ENCODE measurements at places on chromosomes 1 and 21.

GRCh38 chr1:171457412-171457811 lies 27.9 kb upstream of the PRRC2C start:
- no peaks in the 10 kb centered on the region for H3K27me3 ChIP-seq
- H3K4me1 ChIP-seq, result peaks cover 7% of the 10 kb centered on the region
- no peak for DNase-seq
- H3K27ac ChIP-seq, result no peak overlapping the region
- H3K4me3 ChIP-seq, result no peak overlapping the region

- no peak for DNase-seq
- H3K27me3 ChIP-seq, result no peaks in the 10 kb centered on the region
- H3K4me1 ChIP-seq, result no peaks in the 10 kb centered on the region
- H3K27ac ChIP-seq, result no peak overlapping the region
- no peaks in the 10 kb centered on the region for H3K36me3 ChIP-seq
Observed at GRCh38 chr1:32309960-32310359, 18.1 kb downstream of the HDAC1 start.

DNA sequence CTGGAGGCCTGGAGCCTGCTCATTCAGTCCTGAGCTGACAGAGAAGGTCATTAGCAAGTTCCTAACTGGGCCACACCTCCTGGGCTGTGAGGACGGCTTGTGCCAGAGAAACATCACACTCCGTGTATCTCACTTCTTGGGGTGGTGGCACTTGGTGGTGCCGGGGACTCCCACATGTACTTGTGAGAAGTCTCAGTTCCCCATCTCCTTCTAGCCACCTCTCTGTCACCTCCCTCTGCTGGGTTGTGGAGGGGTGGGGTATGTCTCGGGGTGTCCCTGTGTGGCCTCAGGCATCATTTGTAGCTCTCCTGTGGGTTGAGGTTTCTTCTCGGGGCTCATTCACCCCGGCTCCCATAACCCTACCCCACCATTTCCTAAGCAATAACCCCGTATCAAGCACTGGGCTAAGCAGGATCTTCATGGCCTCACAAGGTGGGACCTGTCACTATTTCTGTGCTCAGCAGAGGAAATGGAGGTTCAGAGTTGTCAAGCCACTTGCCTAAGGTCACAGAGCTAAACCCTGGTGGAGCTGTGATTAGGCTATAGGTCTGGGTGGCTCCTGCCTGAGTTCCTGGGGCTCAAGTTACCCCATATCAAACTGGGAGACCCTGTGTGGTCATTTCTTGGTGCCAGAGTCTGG lies 62.5 kb downstream of the UBIAD1 start:
- H3K27ac ChIP-seq, result no peak overlapping the region
- DNase-seq, result no peak
- no peaks in the 10 kb centered on the region for H3K27me3 ChIP-seq
- no peak overlapping the region for H3K4me3 ChIP-seq

GRCh38 chr1:207832796-207833195 lies 78.1 kb downstream of the CD34 start:
- peaks cover 19% of the 10 kb centered on the region for H3K4me1 ChIP-seq
- H3K36me3 ChIP-seq, result no peaks in the 10 kb centered on the region
- no peak for DNase-seq
- H3K27me3 ChIP-seq, result no peaks in the 10 kb centered on the region
- no peak overlapping the region for H3K27ac ChIP-seq

- no peaks in the 10 kb centered on the region for H3K36me3 ChIP-seq
- H3K4me3 ChIP-seq, result no peak overlapping the region
- no peak overlapping the region for H3K27ac ChIP-seq
- no peaks in the 10 kb centered on the region for H3K27me3 ChIP-seq
- no peak for DNase-seq
Observed at GRCh38 chr1:179195376-179195775, 34.1 kb downstream of the ABL2 start.

DNA sequence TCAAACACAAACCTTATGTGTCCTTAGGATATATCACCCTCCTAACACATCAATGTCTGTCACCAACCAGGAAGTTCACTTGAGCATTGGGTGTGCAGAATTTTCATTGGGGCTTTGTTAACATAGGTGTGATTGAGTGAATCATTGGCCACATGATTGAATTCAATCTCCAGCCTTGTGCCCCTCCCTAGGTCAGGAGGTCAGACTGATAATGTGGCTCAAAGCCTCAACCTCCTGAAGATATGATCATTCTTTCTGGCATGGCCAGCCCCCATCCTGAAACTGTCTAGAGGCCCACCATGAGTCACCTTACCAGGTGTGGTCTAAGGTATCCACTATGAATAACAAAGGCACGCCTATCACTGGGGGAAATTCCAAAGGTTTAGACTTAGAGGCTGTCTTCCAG lies 90.1 kb downstream of the PKN2 start:
- H3K4me1 ChIP-seq, result peaks cover 46% of the 10 kb centered on the region
- peak overlapping the region; percentile 91 for H3K27ac ChIP-seq
- H3K27me3 ChIP-seq, result no peaks in the 10 kb centered on the region
- no peak overlapping the region for H3K4me3 ChIP-seq
- H3K36me3 ChIP-seq, result no peaks in the 10 kb centered on the region
- peak; percentile 86 for DNase-seq

- H3K4me3 ChIP-seq, result no peak overlapping the region
- H3K4me1 ChIP-seq, result peaks cover 49% of the 10 kb centered on the region
- no peak overlapping the region for H3K27ac ChIP-seq
- H3K27me3 ChIP-seq, result no peaks in the 10 kb centered on the region
- no peaks in the 10 kb centered on the region for H3K36me3 ChIP-seq
Observed at GRCh38 chr1:172487550-172487949, 43.7 kb upstream of the PIGC start.

- H3K27ac ChIP-seq, result no peak overlapping the region
- no peaks in the 10 kb centered on the region for H3K27me3 ChIP-seq
- DNase-seq, result no peak
- no peaks in the 10 kb centered on the region for H3K36me3 ChIP-seq
Observed at GRCh38 chr1:22808186-22808675, 97.6 kb downstream of the EPHB2 start.

DNA sequence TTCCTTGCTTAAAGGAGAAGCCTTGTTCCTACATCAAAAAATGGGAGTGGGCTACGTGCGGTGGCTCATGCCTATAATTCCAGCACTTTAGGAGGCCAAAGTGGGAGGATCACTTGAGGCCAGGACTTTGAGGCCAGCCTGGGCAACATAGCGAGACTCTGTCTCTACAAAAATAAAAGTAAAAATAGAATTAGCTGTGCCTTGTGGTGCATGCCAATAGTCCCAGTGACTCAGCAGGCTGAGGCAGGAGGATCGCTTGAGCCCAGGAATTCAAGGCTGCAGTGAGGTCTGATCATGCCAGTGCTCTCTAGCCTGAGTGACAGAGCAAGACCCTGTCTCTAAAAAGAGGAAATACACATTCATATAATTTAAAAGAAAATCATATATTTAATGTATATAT lies 127.1 kb downstream of the C1orf21 start:
- DNase-seq, result no peak
- no peak overlapping the region for H3K27ac ChIP-seq
- no peaks in the 10 kb centered on the region for H3K27me3 ChIP-seq
- H3K36me3 ChIP-seq, result no peaks in the 10 kb centered on the region

DNA sequence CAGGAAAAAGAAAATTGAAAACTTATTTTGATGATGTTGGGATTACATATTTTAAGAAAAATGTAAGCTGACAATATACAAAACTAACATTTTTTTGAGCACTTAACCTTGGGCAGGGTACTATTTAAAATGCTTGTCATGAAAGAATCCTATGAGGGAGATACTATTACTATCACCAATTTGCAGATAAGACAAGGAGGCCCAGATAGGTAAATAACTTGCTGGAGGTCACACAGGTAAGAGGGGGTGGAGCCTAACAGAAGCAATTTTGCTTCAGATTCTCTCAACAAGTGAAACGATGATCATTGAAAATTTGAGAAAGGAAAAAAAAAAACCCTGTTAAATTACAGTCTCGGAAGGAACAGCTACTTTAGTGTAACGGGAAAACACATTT lies 1.2 kb downstream of the GART start:
- DNase-seq, result peak; percentile 29
- H3K27me3 ChIP-seq, result no peaks in the 10 kb centered on the region
- peak overlapping the region; percentile 98 for H3K27ac ChIP-seq
- no peaks in the 10 kb centered on the region for H3K36me3 ChIP-seq
- peak overlapping the region; percentile 74 for H3K4me3 ChIP-seq

GRCh38 chr1:181149326-181150125 lies 61.0 kb downstream of the IER5 start:
- no peaks in the 10 kb centered on the region for H3K27me3 ChIP-seq
- no peak overlapping the region for H3K27ac ChIP-seq
- H3K4me3 ChIP-seq, result no peak overlapping the region
- H3K4me1 ChIP-seq, result no peaks in the 10 kb centered on the region
- H3K36me3 ChIP-seq, result no peaks in the 10 kb centered on the region
- no peak for DNase-seq

All from Caco-2 (cell line).